ENCODE measurements at places on chromosomes 12 and 14.

- DNase-seq = no peak
These were observed 503.7 kb downstream of the GALC start for GRCh38 chr14:87489196-87489819.

- DNase-seq = no peak
These were observed 368.0 kb upstream of the PDE3A start for GRCh38 chr12:20000229-20000849.

- DNase-seq = no peak
These were observed 47.2 kb downstream of the WSCD2 start for GRCh38 chr12:108176292-108176691.

- no peak for DNase-seq
These were observed 58.8 kb upstream of the GPR68 start for GRCh38 chr14:91303091-91303923.

DNA sequence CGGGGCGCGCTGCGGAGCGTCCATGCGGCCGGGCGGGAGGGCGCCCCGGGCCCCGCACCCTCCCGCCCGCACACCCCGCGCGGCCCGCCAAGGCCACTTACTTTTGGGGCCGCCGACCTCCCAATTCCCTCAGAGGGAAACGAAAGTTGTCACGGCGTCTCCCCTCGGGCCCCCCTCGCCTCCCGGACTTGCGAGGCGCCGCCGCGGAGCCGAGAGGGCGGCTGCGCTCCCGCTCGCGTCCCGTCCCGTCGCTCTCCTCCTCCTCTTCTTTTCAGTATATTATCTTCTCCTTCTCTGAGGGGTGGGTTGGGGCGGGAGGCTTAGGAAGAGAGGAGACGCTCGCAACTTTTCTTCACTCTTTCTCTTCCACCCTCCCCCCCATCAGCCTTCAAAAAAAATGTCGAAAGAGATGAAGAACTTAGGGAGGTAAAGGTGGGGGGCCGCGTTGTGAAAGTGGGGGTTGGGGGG, 613 bp downstream of the DUSP16 start:
- DNase-seq = no peak

- no peak for DNase-seq
These were observed 17.6 kb upstream of the ZFP36L1 start for GRCh38 chr14:68810173-68811153.

GRCh38 chr12:120835657-120836056, 68.5 kb downstream of the SPPL3 start:
- DNase-seq = no peak

GRCh38 chr14:28671425-28671824, 95.2 kb upstream of the FOXG1 start:
- no peak for DNase-seq

DNA sequence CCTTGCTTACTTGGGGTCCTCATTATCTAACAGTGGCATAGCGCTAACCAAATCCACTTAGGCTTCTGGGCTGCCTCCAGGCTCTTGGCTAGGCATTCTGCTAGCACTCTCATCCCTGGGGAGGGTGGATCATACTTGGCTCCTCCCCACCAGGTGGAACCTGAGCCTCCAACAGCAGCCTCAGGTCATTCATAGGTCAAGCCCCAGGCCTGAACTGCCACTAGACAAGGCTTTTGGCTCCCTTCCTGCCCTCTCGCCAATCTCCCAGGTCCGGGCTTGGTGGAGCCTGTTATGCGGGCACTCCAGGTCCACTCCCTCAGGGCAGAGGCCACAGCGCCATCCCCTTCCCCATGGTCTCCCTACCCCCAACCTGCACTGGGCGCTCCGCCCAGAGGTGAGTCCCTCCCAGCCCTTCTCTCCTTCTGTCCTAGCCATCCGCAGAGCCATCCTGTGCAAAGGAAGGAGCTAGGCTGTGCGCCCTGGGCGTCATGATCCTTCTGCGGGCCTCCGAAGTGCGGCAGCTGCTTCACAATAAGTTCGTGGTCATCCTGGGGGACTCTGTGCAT, 154.9 kb upstream of the AMIGO2 start:
- DNase-seq = no peak

- DNase-seq = no peak
These were observed 77.7 kb upstream of the SLC38A2 start for GRCh38 chr12:46450279-46450748.

- DNase-seq = no peak
These were observed 192.5 kb downstream of the KCNA5 start for GRCh38 chr12:5236022-5236640.

GRCh38 chr12:70948236-70948975, 27.9 kb upstream of the PTPRR start:
- no peak for DNase-seq

- no peak for DNase-seq
These were observed 15.5 kb downstream of the SYT1 start for GRCh38 chr12:78880078-78880477.

DNA sequence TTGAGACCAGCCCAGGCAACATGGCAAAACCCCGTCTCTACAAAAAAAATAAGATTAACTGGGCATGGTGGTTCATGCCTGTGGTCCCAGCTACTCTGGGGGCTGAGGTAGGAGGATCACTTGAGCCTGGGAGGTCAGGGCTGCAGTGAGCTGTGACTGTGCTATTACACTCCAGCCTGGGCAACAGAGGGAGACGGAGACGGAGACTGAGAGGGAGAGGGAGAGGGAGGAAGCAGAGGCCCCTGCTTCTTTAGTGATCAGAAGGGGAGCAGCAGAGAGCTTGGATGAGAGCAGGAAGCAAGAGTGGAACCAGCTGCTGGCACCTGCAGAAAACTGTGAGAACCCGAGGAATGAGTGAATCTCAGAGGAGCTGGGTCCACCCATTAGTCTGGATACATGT, 45.9 kb downstream of the ISCA2 start:
- no peak for DNase-seq

DNA sequence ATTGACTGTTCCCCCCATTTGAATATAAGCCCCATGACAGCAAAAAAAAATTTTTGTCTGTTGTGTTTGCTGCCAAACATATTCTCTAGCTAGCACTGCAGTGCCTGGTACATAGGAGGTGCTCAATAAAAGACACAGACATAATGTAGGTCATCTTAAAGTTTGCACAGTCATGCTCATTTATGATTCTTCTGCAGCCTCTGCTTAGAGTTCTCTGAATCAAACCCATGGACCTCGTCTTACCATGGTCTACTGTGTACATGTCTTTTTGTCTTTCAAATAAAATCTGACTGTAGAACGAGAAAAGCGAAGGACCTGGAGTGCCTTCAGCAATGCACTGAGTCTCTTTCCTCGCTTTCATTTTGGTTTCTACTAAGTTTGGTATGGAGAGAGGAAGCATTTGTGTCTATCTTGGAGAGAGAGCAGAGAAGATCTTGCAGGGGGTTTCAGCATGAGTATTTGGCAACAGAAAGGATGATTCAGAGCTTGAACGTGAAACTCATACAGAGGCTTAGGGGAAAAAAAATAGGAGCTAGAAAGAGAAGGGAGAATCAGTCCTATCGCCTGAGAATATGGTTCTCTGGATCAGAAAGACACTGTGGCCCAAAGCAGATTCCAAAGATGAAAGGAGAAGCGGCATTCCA, 38.8 kb upstream of the TMCC3 start:
- DNase-seq = no peak

- no peak for DNase-seq
These were observed 28.8 kb upstream of the DLGAP5 start for GRCh38 chr14:55220230-55220629.

GRCh38 chr12:47272412-47273190, 192.8 kb upstream of the AMIGO2 start:
- no peak for DNase-seq

- no peak for DNase-seq
These were observed 43.0 kb upstream of the TSPAN9 start for GRCh38 chr12:3034067-3034750.
